Parietal lobe (tissue), 2 donors: ENCODE measurements at places on chromosomes 6 and 20. TPM values are rescaled to one million over a fixed set of nuclear protein-coding genes. Genes with fewer than 3 reads are reported as not detected.

The ECT2L gene
- 0.31 TPM for total RNA-seq

The CRISP3 gene
- total RNA-seq: not detected

The MMP24 gene
- total RNA-seq: 82.6 TPM

The CD93 gene
- total RNA-seq: 10.3 TPM

The PPP1R14C gene
- 35.1 TPM for total RNA-seq

The NNAT gene
- 333 TPM for total RNA-seq

The DACT2 gene
- 1.3 TPM for total RNA-seq

The FIG4 gene
- total RNA-seq: 49.8 TPM

The LY6G6D gene
- total RNA-seq: not detected

The GNMT gene
- 0.94 TPM for total RNA-seq

The FRMD1 gene
- total RNA-seq: not detected

The SRSF12 gene
- 38.2 TPM for total RNA-seq

The TMEM170B gene
- total RNA-seq: 56.0 TPM

The TNFRSF6B gene
- total RNA-seq: 1.3 TPM

The PACSIN1 gene
- 4.1 TPM for total RNA-seq
